ENCODE measurements at places on chromosomes 7 and 10. TPM values are rescaled to one million over a fixed set of nuclear protein-coding genes. Genes with fewer than 3 reads are reported as not detected.

GRCh38 chr10:98638920-98639319, 192.2 kb upstream of the HPS1 start:
- no peak for DNase-seq

DNA sequence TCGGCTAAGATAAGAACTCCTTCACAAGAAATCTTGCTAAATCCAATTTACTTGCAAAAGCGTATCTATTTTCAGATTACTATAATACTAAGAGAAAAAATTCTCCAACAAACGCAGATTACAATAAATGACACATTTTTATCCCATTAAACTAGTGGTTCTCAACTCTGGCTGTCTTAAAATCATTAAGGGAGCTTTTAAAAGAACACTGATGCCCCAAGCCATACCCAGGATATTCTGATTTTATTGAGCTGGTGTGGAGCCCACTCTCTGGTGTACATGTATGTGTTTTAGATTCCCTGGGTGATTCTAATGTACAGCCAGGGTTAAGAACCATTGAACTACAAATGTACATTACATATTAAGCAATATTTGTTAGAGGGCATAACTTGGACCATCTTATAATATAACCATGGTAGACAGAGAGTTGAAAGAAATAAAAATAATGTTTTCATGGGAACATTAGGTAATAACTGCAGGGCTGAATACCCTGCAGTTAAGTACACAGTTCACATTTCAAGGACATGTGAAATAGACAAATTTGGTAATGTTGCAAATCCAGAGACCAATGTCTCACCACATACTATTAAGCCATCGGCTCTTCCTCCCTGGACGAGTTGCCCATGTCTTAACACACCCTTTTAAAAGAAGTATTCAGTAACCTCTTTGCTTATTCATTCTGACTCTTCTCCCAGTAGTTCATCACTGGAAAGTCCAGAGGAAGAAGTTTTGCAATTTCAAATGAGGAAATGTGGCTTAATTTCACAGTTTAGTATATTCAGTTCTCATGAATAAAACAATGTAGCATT, 6.2 kb downstream of the GSAP start:
- DNase-seq: peak; percentile 80

The DPP6 gene
- not detected for total RNA-seq

- DNase-seq: no peak
These were observed 16.4 kb upstream of the GSDME start for GRCh38 chr7:24773646-24774045.

- no peak for DNase-seq
These were observed 33.9 kb upstream of the SEMA3A start for GRCh38 chr7:84228526-84228925.

DNA sequence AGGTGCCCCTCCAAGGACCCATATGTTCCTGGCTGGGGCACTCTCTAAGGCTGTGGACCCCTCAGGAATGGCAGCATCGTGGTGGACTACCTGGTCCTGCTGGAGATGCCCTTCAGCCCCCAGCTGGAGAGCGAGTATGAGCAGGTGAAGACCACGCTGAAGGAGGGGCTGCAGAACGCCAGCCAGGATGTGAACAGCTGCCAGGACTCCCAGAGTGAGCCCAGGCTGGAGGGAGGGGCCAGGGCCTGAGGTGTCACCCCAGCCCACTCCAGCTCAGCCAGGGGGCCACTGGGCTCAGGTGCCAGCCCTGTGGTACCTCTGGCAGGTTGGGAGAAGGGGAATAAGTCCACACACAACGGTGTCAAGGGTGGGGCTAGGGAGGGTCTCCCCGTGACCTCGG, 4.7 kb upstream of the MUC12 start:
- no peak for DNase-seq

The VPS50 gene
- total RNA-seq: 40.4 TPM

The SDK1 gene
- under 0.01 TPM for total RNA-seq

The MSMB gene
- not detected for total RNA-seq

The XPNPEP1 gene
- total RNA-seq: 140 TPM

GRCh38 chr7:137681657-137682562, 164.9 kb downstream of the DGKI start:
- DNase-seq: peak; percentile 80

All from osteoblast (primary cell).